ENCODE measurements at places on chromosomes 1 and 21.
A peak's percentile ranks its signal among the peaks of the same experiment; 100 is the strongest.

DNA sequence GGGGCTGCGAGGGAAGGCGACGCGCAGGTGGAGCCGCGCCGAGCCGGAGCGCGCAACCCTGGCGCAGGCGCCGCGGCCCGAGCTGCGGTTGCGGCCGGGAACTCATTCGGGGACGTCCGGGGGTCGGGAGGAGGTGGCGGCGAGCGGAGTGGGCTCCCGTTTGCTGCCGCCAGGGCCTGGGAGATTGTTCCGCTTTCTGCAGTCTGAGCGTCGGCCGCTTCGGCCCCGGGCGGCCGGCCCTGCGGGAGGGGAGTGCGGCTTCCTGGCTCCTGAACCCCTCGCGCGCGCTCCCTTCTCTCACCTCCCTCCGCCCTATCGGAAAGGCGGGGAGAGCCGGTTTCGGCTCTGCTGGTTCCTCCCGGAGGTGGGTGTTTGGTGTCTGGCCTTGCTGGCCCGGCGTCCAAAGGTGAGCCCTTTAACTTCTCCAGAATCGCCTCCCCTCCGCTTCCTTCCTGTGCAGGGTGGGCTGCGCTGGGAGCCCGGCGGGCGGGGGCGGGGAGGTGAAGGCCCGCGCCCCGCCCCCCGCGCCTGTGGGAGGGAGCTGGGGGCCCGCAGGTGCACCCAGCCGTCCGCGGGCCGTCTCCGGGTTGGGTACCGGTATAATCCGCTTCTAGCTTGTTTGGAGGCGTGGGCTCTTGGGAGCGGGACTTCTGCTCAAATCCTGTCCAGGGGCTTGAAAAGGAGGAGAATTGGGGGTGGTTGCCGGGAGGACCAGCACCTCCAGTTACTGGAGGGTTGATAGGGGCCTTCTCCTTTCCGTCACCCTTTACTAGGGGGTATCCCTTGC, 683 bp downstream of the LRRC8D start:
- DNase-seq: peak; percentile 48

DNA sequence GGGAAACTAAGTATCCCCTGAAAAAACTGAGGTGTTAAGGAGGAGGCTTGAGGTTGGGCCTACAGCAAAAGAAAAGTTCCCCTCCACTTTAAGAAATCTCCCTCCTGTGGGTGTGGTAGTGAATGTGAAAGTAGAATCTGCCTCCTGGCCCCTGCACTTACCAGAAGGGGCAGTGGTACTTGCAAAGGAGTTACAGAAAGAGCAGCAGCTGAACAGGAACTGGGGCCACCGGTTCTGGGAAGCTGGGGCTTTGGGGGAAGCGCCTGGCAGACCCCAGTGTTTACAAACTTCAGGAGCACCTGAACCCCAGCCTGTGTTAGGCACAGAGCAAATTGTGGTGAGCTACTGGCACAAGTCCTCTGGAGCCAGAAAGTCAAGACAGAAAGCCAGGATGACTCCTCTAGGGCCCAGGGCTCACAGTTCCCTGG, 250.2 kb upstream of the FGGY start:
- DNase-seq: peak; percentile 61

- DNase-seq: no peak
Measured at GRCh38 chr1:3504151-3504821, 49.8 kb downstream of the ARHGEF16 start.

GRCh38 chr1:198925567-198925966, 286.7 kb downstream of the PTPRC start:
- DNase-seq: no peak

GRCh38 chr1:50735443-50735842, 224.6 kb downstream of the FAF1 start:
- DNase-seq: no peak

DNA sequence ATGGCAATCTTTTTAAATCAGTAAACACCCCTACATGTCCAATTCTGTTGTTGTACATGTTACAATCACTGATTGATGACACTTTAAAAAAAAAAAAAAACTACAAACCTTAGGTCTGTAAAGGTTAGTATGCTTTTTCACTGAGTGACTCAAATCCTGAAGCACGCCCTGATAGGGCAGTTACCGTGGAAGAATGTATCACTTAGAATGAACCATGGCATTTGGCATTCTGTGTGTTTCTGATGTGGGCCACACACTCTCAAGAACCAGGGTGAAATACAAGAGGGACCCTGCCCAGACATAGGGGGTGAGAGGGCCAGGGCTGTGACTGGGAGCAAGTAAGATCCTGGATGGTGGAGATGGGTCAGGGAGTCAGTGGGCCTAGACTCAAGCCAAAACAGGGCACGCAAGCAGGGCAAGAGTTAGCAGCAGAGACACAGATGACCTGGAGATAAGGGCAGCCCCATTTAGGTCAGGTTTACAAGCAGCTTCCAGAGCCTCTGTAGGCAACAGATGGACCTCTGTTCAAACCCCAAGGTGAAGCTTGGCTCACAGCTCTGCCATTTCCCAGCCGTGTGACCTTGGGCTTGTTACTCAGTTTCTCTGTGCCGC, 47.6 kb upstream of the DMRTB1 start:
- DNase-seq: no peak

Measured in GM19239 (cell line).